ENCODE measurements at places on chromosomes 16 and 17.

- no peak for DNase-seq
These were observed 9.3 kb downstream of the IL4R start for GRCh38 chr16:27322858-27323780.

- no peak for DNase-seq
These were observed 2.2 kb downstream of the PIP4K2B start for GRCh38 chr17:38797158-38797490.

- no peak for DNase-seq
These were observed 5.3 kb upstream of the HSD11B2 start for GRCh38 chr16:67425580-67425979.

DNA sequence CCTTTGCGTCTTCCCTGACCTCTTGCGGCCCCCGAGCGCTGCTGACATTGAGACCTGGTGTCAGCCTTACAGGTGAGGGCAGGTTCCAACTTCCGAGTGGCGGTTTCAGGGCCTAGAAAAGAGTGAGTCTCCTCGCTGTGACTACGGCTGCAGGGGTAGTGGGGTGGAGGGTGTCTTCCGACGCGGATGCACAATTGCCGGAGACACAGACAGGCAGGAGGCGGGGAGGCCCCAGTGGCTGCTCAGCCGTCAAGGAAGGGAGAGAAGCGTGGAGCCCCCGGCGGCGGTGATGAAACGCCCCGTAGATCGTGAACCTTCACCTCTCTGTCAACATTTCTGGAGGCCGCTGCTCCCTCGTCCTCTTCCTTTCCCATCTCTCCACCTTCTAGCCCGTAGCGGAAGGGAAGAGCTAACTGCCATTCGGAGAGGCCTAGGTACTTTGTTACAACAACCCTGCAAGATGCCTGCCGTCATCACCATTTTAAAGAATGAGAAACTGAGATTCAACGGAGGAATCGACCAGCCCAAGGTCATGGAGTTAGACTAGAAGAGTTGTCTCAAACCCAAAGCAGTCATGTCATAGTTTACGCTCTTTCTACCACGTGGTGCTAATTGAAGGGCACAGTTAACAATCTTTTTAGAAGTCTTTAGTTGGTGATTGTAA lies 485 bp downstream of the DNAJA3 start:
- DNase-seq: no peak

DNA sequence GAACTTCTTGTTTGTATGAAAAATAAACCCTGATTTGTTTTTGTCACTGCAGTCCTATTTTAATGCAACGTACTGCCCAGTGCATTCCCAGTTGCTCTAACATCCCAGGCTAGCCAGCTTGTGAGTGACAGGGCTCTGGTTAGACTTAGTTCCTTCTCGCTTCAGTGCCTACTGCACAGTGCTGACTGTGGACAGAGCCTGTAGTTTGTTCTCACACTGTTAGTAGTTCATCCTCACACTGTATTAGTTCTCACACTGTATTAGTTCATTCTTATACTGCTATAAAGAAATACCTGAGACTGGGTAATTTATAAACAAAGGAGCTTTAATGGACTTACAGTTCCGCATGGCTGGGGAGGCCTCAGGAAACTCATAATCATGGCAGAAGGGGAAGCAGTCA lies 116.6 kb upstream of the SALL1 start:
- no peak for DNase-seq

GRCh38 chr16:50665128-50665878 lies 15.8 kb downstream of the SNX20 start:
- DNase-seq: peak; percentile 91

DNA sequence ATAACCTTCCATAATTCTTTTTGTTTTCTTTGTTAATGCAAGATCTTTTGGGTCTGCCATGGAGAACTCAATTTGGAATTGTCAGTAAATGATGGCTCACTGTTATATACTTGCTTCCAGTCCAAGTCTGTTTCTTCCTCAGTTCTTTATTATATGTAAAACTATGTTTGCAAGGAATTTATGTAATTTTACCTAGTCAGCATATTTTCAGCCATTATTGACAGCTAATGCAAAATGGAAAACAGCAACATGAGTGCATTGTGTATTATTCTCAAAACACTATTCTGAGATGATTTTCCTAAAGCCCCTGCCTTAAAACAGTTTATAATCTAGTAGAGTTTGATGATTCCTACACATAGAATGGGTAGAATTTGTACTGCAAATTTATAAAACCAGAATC lies 167.5 kb downstream of the TANC2 start:
- DNase-seq: no peak

GRCh38 chr16:58411736-58412614 lies 19.7 kb downstream of the GINS3 start:
- no peak for DNase-seq

GRCh38 chr16:68767581-68767980 lies 30.5 kb downstream of the CDH1 start:
- no peak for DNase-seq

DNA sequence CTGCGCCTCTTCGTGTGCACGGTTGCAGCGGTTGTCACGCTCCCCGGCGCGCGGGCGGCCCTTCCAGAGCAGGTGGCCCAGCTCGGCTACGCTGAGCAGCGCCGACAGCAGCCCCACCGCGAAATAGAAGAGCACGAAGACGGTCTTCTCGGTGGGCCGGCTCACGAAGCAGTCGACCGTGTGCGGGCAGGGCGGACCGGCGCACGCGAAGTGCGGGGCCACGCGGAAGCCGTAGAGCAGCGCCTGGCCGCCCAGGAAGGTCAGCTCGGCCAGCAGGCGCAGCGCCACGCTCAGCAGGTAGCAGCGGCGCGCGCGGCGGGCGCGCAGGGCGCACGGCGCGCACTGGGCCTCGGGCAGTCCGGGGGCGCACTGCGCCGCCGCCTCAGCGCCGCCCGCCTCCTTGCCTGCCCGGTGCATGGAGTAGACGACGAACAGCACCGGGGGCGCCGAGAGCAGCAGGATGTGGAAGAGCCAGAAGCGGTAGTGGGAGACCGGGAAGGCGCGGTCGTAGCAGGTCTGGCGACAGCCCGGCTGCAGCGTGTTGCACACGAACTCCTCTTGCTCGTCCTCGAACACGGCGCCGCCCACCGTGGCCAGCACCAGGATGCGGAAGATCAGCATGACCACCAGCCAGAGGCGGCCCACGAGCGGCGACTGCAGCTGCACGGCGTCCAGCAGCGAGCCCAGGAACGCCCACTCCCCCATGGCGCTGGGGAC lies 1.3 kb downstream of the GJD3 start:
- DNase-seq: peak; percentile 43

Measured in CD4-positive, alpha-beta T cell treated with Interleukin-17A for 4 hours (primary cell).